Pericardium fibroblast (primary cell): ENCODE measurements at places on chromosomes 5 and 9. TPM values are rescaled to one million over a fixed set of nuclear protein-coding genes. Genes with fewer than 3 reads are reported as not detected.

SPINK7 gene
- total RNA-seq = not detected in 2 replicates

SREK1 gene
- total RNA-seq = 18.3 and 23.7 TPM in 2 replicates

CBY3 gene
- not detected in 2 replicates for total RNA-seq

WWC1 gene
- 1.0 and 2.1 TPM in 2 replicates for total RNA-seq

OBP2B gene
- total RNA-seq = not detected in 2 replicates

SLC35D2 gene
- 16.0 and 17.2 TPM in 2 replicates for total RNA-seq

MAMDC2 gene
- 6.1 and 7.7 TPM in 2 replicates for total RNA-seq
